GM12891 (cell line): ENCODE measurements at places on chromosomes 3 and 15.
A peak's percentile ranks its signal among the peaks of the same experiment; 100 is the strongest.

DNA sequence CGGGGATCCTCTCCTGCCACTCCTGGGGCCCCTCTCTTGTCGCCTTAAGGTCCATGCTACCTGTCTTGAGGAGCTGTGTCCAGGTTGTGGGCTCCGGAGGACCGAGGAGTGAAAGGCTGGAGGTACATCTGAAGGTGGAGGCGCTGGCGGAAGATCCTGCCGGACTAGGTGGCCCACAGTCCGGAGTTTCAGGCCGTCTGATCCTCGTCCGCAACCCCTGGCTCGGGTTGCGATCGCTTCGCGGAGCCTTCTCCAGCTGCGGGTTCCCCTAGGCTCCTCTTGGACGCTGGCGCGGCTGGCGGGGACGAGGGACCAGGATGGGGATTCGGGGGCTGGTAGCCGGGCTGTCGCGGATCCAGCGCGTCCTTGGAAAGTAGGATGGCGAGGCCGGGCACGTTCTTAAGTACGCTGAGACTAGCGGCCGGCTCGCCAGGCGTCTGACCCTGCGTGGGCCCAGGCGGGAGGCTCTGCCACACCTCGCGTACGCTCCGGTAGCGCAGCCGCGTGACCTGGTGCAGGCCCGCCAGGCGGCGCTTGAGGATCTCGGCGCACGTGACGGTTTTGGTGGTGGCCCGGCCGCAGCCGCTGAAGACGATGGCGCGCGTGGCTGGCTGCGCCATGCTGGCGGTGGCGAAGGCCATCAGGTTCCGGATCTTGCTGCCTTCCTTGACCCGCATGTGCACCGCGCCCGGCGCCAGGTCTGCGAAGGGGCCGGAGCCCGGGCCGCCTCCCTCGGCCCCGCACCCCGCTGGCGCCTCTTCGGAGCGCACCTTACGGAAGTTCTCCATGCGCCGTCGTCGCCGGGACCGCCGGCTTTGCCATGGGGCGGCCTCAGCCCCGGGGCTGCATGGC lies 550 bp downstream of the RPP25 start:
- no peak for DNase-seq

- DNase-seq, result no peak
Observed at GRCh38 chr15:70473581-70474370, 289.6 kb downstream of the UACA start.

DNA sequence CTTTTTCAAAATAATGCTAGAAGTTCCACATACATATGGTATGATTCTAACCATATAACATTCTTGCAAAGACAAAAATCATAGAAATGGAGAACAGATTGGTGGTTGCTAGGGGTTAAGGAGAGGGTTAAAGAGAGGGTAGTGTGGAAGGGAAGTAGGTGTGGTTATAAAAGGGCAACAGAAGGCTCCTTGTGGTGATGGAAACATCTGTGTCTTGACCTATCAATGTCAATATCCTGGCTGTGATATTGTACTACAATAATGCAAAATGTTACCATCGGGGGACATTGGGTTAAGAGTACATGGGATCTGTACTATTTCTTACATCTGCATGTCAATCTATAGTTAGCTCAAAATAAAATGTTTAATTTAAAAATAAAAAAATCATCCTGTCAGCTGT lies 67.8 kb upstream of the FSIP1 start:
- no peak for DNase-seq

DNA sequence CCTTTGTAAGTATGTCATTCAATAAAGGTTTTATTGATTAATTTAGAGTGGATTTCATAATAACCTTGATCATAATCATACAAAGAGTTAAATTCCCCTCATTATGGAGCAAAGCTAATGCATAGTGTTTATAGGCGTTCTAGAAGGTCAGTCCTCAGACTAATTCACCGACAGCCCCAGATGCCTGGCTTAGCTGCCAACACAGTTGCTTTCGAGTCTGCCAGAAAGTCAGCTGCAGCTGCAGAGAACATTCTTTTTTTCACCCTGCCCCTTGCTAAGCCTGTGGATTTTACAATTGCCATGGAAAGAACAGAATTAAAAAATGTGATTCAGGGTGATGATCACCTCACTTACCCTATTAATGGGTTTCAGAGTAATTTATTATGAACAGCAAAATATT lies 21.2 kb downstream of the CADM2 start:
- DNase-seq, result no peak

- DNase-seq, result no peak
Observed at GRCh38 chr3:141410846-141411245, 42.5 kb downstream of the ZBTB38 start.

DNA sequence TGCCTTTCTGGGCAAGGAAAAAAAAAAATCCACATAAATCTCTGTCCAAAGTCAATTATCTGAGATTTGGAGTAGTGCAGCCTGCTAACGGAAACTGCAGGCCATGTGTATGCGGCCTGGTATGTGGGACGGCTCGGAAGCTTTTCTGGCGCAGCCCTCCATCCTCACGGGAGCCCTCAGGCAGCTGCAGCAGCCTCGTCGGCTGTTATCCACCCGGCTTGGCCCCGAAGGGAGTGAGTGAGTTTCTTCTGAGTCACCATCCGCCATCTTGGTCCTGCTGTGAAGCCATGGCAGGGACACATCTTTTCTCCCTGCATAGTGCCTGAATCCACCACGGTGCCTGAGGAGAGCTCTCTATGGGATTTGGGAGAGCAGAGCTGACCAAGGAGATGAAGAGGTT lies 62.8 kb downstream of the POLR2M start:
- no peak for DNase-seq

- no peak for DNase-seq
Observed at GRCh38 chr3:100047455-100048141, 66.7 kb downstream of the FILIP1L start.

DNA sequence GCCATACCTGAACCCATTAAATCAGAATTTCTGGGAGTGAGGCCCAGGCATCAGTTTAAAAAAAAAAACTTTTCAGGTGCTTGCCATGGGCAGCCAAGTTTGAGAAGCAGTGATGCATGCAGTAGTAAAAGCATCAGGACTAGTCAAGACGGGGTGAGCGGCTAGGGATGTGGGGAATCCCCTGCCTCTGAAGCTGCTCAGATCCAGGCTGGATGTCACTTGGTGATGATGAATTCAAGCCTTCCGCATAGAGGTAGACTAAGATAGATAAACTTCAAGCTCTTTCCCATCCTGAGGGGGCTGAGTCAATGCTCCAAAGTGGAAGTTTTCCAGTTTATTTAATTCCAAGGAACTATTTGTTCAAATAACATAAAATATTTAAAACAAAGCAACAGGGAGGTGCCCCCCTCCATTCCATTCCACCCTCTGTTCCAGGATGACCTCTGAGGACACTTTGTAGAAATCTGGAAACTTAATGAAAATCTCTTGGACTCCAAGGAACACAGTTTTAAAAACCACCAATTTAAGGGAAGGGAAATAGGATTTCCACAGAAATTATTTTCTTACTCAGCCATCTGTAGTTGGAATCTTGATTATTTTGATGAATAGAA lies 100.4 kb upstream of the NR2E3 start:
- no peak for DNase-seq

GRCh38 chr3:54240-54639 lies 142.3 kb upstream of the CHL1 start:
- no peak for DNase-seq

GRCh38 chr3:154310840-154311239 lies 13.4 kb downstream of the DHX36 start:
- DNase-seq, result no peak

DNA sequence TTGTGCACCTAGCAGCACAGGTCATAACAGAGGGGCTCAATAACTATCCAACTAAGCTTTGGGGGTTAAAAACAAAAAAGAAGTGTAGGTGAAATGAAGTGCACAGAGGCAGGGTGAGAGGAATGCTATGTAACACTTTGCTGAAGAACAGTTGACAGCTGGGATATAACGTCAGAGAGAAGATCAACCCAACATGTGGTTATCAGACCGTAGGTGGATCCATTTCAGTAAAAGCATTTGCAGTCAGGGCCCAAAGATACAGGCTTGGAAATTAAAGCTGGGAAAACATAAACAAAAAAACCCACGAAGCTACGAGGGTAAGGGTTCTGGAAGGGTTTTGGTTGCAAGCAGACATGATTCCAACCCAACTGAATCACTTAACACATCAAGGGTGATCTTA lies 377.5 kb upstream of the NR2F2 start:
- DNase-seq, result no peak

DNA sequence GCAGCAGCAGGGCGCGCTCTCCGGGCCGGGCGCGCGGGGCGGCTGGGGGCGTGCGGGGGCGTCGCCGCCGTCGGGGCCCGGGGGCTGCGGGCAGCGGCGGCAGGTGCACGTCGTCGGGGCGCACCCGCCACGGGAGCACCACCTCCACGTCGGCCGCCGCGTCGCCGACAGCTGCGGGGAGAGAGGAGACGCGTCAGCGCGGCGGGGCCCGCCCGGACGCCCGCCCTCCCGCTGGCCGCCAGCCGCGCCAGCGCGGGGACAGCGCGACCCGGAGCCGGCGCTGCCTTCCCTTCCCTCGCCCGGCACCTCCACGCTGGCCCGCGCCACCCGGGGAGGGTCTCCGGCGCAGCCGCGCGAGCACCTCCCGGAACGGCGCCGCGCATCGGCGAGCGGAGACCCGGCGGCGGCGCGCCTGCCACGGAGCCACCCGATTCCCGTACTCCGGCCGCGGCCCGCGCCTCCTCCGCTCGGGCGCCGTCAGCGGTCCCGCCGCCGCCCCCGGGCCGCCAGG lies 481 bp downstream of the ADAMTS17 start:
- no peak for DNase-seq

GRCh38 chr3:70889162-70890019 lies 577.0 kb upstream of the MDFIC2 start:
- no peak for DNase-seq

GRCh38 chr15:49045751-49046219 lies 461 bp downstream of the SECISBP2L start:
- peak; percentile 23 for DNase-seq

DNA sequence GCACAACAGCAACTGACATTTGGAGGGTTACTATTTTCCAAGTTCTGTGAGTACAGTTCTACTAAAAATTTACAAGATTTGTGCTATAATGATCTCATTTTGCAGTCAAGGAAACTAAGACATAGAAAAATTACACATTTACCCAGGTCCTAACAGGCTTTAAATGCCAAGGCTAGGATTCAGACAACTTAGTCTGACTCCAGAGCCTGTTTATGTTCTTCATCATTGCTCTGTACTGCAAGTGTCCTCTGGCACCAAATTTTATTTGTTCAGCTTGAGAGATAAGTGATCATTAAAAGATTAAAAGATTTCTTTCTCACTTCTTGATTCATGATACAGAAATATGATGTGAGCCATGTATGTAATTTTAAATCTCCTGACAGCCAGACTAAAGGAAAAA lies 290.8 kb downstream of the UBE2E2 start:
- DNase-seq, result no peak

DNA sequence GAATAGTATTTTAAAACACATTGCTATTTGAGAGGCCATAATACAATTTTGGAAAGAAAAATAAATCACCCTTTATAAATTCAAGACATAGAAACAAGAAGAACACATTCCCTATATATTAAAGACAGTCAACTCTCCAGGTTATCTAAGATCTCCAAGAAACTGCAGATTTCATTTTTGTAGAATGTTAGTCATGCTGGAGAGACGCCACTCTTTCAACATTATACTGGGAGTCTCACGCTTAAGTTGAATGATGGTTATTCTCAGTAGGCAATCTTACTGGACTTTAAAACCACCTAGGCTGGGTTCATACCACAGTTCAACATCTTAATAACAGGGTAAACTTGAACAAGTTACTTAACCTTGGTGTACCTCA lies 3.6 kb upstream of the CHRM5 start:
- DNase-seq, result no peak

GRCh38 chr3:42605546-42606173 lies 5.2 kb downstream of the NKTR start:
- DNase-seq, result no peak

GRCh38 chr3:160331127-160331937 lies 67.7 kb downstream of the IFT80 start:
- no peak for DNase-seq
